ENCODE measurements at places on chromosomes 1 and 21.

DNA sequence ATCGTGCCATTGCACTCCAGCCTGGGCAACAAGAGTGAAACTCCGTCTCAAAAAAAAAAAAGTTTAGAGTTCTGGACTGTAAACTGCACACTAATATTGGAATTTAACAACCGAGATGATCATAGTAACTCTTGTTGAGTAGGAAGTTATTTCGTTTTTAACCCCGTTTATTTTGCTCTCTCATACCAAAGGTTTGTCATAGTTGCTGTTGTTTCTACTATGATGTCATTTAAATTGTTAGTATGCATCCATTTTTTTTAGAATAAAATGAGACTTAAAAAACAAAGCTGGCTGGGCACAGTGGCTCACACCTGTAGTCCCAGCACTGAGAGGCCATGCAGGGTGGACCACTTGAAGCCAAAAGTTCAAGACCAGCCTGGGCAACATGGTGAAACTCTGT lies 49.3 kb downstream of the DOP1B start:
- DNase-seq, result no peak

GRCh38 chr1:154923695-154924094 lies 12.8 kb downstream of the PMVK start:
- no peak for DNase-seq

DNA sequence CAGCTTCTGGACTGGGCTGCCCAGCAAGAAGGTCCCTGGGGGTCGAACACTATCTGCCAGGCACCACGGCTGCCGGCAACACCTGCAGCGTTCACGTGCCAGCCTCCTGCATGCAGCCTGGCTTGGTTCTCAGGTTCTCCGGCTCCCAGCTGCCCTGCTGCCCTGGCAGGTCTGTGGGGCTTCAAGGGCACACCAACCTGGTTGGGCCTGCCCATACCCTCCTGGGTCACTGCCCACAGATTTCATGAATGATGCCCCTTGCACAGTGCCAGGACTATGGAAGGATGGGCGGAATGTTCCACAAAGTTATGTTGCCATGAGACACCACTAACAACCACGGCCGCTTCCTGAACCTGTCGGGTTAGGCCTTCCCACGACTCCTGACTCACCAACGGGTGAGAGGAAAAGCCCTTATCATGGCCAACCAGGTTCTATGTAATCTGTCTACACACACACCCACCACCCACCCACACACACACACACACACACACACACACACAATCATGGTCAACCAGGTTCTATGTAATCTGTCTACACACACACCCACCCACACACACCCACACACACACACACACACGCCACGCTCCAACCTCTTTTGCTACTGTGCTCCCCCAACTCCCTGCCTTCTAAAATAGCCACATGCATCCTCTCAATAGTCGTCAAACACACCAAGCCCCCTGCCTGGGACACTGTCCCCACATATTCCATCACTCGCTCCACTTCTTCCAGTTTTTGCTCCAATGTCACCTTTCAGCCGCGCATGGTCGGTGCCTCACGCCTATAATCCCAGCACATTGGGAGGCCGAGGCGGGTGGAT lies 32.2 kb downstream of the HSPG2 start:
- no peak for DNase-seq

GRCh38 chr1:178945763-178946266 lies 74.9 kb upstream of the ANGPTL1 start:
- DNase-seq, result no peak

DNA sequence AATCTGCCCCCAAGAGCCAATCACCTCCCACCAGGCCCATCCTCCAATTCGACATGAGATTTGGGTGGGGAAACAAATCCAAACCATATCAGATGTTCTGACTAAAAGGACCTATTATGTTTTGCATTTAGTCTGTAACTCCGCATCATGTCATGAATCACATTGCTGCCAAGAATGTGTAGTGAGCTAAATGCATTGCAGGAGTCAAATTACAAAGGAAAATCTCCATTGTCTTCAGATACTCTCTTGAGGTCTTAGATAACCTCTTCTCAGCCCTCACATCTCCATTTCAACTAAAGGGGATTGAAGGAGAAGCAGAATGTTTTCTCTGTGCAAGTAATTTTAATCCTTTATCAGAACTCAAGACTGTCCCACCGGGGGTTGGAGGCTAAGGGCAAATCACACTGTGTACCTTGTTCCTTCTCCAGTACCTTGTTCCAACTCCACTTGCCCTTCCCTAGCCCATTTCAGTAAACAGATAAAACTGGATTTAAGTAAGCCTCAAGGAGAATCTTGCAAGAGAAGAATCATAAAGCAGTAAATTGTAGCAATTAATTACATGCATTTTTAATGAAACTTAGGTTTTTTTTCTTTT lies 34.1 kb downstream of the EXTL2 start:
- no peak for DNase-seq

DNA sequence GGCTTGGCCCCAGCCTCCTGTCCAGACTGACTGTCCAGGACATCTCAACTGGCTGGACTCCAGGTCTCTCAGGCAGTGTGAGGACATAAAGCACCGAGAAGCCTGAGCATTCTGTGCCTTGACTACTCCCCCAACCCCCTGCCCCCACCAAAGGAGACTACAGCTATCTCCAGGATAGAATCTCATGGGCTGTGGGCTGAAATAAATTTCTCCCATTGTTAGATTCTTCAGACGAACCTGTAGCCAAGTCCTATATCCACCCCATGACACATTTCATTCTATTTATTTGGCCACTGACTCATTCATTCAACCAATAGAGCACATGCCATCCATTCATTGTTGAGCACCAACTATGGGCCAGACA lies 11.4 kb downstream of the VWA5B1 start:
- DNase-seq, result no peak

DNA sequence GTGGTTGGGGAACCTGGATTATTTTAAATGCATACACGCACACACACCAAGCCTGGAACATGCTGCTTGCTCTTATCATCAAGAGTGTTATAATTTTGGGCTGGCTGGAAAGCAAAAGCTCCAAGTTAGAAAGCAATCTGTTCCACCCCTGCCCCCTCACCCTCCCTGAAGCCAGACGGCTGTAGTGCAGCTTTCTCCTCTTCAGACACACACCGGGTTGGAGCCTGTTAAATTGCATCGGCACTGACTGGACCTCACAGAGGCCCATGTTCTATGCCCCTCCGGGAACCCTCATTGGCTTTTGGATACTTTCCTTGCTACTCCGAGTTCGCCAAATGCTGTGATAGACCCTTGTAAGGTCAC lies 90.6 kb upstream of the KCNJ15 start:
- no peak for DNase-seq

DNA sequence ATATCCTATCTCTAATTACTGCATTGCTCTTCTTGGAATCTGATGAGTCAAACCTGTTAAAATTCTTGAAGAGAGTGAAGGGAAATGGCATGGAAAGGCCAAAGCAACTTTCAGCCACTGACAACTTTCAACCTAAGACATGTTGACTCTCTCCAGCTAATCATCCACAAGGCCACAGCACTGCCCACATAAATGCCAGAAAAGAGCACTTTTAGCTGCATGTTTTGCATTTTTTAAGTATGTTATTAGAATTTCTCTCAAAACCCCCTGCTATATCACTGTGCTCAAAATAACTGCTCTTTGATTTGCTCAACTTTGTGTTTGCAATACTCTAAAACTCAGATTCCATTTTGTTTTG lies 352.5 kb downstream of the ADGRL2 start:
- no peak for DNase-seq

GRCh38 chr1:169193191-169193850 lies 86.8 kb downstream of the ATP1B1 start:
- no peak for DNase-seq

DNA sequence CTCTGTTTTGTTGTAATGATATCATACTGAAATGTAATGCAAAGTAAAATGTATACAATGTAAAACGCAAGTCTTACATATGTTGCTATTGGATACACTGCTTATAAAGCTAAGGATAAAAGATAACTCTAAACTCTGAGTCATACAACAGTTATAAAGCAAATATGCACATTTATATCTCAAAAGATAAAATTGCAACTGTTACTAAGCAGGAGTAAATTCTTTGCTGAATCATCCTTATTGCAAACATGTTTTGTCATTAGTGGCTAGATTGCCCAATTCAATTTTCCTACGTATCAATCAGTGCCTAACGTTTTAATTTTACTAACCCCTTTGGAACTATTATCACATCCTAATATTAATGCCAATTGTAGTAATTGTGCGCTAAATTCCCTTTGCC lies 762.9 kb downstream of the LTN1 start:
- no peak for DNase-seq

DNA sequence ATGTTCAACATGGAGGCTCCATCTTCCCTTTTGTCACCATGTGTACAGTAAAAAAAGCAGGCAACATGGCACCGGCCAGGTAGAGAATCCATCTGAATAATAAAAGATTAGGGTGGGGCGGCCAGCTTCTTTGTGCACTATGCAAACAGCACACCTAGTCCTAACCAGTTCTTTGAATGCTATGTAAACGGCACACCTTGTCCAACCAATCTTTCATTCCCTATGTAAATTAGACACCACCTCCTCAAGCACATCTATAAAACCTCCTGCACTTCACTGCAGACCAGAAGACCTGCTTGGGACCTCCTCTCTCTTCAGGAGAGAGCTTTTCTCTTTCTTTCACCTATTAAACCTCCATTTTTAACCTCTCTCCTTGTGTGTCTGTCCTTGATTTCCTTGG lies 28.2 kb downstream of the TFB2M start:
- DNase-seq, result no peak

GRCh38 chr1:2157856-2158255 lies 36.7 kb downstream of the FAAP20 start:
- no peak for DNase-seq

GRCh38 chr1:209648931-209649776 lies 3.1 kb downstream of the LAMB3 start:
- DNase-seq, result peak; percentile 93

- DNase-seq, result no peak
Measured at GRCh38 chr1:223478606-223479005, 85.4 kb downstream of the CCDC185 start.

DNA sequence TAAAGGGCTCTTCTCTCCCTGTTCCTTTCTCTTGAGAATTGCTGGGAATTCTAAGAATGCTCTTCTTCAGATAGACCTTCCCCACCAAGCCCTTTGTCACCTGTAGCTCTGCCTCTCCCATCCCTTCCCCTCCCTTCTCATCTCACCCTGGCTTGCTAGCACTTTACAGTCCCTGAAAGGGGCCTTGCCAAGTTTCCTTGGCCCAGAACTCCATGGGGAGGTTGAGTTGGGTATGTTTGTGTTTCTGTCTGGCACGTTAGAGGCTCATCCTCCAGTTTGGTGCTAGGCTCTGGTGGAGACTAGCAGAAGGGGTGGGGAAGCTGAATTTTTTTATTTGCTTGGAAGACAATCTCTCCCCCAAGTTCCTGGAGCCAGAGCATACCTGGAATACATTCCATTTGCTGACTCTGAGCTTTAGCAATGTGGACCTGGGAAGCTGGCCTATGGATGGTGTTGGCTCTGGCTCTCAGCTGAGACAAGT lies 4.9 kb downstream of the CGN start:
- no peak for DNase-seq

DNA sequence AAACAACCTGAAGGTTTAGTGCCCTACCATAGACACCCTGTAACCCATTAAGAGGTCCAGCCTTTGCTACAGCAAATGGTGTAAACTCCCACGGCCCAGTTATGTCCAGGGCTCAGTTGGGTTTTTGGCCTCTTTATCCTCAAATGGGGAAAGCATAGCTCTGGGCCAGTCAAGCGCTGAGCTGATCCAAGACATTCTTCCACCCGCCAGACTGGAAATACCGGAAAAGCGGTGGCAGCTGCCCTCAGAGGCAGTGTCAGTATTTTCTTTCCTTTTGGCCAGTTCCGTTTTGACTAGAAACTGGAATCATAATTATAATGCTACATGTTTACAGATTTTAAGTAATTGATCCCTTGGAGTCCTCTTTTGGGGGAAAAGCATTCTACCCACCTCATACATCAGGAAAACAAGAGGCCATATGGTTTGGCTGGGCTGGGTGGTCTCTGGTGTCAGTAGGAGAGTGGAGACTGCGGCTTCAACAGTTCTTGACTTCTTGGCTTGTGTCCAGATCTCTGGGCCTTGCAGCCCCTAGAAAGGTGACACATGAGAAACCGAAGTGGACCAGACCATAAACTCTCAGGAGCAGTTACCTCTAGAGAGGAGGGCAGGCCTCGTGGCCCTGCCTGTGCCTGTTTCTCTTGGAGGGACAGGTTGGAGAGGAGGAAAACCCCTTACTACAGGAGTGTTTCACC lies 30.2 kb upstream of the CLDN14 start:
- no peak for DNase-seq

GRCh38 chr1:49527606-49528305 lies 496.0 kb downstream of the AGBL4 start:
- DNase-seq, result no peak

GRCh38 chr21:37270576-37271365 lies 3.6 kb upstream of the VPS26C start:
- DNase-seq, result no peak

DNA sequence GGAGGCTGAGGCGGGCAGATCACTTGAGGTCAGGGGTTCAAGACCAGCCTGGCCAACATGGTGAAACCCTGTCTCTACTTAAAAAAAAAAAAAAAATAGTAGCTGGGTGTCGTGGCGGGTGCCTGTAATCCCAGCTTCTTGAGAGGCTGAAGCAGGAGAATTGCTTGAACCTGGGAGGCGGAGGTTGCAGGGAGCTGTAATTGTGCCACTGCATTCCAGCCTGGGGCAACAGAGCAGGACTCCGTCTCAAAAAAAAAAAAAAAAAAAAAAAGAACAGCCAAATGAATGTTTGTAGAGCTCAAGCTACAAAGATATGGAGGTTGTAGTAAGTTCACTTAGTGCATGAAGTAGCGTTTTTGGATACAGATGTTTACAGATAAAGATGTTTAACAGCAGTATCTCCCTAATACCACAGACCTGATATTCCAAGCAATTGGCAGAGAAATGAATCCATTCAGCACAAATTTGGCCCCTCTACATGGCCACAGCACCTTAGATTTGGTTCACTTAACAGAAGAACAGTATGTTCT lies 49.5 kb upstream of the IPO9 start:
- DNase-seq, result no peak

- no peak for DNase-seq
Measured at GRCh38 chr1:197902131-197902453, 338 bp upstream of the C1orf53 start.

DNA sequence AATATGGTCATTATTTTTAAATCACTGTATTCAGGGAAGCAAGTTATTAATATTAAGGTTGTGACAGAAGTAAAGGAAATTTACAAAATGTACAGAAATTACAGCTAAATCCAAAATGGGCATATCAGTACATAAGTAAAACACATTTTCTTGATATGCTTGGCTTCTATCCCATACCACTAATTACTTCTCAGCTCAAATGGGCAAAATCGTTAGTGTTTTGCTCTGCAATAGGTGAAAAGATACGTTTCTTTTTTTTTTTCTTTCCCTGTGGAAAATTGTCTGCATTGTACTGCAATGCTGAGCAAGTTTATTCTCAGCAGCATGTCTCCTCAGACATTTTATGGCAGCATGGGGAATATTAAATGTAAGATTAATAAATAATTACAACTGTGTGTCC lies 77.1 kb upstream of the PRMT6 start:
- no peak for DNase-seq

DNA sequence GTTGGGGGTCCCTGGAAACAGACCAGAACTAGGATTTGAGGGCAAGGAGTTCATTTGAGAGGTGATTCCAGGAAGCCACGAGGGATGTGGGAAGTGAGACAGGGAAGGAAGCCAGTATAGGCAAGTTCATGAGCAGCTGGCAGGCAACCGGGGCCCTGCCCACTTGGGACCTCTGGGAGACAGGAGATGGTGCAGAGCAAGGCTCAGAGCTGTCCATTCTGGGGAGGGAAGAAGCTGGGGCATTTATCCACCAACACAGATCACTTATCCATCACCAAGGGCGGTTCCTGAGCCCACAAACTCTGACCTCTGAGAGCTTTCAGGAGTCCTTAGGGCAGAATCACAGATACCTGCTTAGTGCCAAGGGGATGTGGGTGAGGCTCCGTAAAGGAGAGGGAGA lies 16.8 kb downstream of the EDN2 start:
- DNase-seq, result no peak
